ENCODE measurements at places on chromosomes 3 and 15.

DNA sequence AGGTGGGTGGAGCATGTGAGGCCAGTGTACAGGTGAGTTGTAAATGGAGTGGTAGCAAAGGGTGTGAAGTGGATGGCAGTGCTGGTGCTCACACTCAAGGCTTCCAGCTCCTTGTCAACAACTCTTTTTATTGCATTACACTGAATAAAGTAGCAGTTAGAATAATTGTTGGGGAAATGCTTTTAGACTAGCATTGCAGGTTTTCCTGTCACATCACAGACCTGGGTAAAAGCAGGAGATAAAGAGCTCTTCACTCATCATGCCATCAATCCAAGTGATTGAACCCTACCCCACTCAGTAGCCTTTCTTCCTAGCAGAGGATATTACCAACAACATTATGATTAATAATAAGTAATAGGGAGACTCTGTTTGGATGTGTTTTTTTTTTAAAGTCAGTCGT is 81.6 kb downstream of the CDIN1 start:
- no peak for DNase-seq

GRCh38 chr15:80733460-80733859 is 38.4 kb downstream of the ABHD17C start:
- no peak for DNase-seq

- no peak for DNase-seq
These were observed 56.8 kb upstream of the PEX5L start for GRCh38 chr3:180093535-180093934.

DNA sequence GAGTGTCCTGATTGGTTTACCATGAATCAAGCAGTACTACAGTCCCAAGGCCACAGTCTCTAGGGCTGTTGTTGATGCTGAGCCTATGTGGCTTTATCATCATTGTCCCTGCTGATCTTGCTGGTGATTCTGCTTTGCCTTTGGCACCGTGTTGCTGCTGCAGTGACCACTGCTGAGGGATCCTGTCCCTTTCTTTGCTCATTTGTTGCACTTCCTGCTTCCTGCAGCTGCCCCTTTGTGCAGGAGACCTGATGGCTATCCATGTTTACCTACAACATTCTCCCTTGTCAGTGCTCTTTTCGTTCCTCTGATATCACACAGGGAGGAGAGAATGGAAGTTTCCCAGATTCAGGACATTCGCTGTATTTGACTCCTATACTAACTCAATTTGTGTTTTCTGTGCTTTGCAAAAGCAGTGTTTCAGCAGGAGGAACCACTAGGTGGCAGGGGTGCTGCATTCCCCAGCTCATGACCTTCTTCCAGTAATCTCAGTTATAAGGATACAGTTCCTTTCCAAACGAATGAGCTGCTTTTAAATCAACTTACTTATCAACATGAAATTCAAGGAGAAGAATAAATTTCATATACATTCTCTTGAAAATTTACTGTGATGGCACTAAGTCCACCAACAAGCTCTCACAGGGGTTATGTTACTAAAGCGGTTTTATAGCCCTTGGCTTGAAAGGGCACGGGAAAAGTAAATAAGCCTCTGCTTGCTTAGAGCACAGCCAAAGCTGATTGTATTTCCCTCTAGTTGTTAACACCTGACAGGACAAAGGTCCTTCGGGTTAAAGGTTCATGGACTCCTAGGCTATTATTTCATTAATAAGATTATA is 9.7 kb upstream of the THUMPD3 start:
- no peak for DNase-seq

DNA sequence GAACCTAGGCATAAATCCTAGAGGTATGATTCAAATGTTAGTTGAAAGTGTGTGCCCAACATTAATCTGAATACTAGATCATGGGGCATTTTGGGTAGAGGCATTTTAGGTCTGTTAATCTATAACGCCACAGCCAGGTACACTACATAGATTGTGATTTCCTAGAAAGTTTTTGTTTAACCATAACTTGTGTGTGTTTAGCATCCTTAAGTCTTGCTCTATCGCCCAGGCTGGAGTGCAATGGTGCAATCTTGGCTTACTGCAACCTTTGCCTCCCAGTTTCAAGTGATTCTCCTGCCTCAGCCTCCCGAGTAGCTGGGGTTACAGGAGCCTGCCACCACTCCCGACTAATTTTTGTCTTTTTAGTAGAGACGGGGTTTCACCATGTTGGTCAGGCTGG is 59.1 kb downstream of the TRIM71 start:
- no peak for DNase-seq

- DNase-seq = no peak
These were observed 17.4 kb upstream of the VEPH1 start for GRCh38 chr3:157520485-157521150.

DNA sequence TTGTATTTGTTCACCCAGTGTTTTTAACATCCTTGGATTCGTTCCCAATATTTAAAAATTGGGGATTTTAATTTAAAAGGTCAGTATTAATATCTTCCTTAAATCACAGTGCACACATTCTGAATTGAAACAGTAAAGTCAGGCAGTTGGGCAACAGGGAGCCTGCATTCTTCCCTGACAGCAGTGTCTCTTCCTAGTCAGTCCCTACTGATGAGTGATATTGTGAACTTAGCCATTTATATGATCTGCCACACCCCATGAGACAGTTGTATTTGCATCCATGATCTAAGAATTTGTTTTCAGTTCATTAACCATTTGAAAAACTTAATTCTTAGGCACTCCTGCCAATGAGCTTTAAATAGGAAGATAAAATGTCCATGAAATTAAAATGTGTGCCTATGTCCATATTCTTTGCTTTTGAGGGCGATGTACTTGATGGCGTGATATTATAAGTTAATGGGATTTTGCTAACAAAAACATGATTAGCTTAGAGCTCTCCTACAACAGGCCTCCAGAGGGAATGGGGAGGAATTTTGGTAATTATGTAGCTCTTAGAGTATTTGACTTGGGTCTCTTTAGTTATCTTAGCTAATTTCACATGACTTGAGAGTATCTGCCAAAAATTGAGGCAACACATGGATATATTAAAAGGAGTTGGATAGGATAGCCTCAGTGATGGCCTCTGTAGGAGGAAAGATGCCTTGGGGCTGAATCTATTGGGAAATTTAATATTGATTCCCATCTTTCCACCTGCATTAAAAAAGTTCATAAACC is 219.3 kb downstream of the PTPRG start:
- DNase-seq = no peak

DNA sequence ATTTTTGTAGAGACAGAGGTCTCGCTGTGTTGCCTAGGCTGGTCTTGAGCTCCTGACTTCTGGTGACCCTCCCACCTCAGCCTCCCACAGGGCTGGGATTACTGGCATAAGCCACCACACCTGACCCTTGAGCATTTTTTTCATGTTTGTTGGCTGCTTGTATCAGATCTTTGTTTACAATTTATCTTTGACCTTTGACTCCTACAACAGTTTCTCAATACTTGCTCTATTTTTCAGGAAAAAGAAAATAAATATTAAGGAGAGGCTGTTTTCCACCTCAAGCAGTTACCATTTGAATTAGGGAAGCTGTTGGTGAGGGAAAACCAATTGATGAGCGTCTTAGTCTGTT is 44.5 kb downstream of the LIMD1 start:
- DNase-seq = no peak

DNA sequence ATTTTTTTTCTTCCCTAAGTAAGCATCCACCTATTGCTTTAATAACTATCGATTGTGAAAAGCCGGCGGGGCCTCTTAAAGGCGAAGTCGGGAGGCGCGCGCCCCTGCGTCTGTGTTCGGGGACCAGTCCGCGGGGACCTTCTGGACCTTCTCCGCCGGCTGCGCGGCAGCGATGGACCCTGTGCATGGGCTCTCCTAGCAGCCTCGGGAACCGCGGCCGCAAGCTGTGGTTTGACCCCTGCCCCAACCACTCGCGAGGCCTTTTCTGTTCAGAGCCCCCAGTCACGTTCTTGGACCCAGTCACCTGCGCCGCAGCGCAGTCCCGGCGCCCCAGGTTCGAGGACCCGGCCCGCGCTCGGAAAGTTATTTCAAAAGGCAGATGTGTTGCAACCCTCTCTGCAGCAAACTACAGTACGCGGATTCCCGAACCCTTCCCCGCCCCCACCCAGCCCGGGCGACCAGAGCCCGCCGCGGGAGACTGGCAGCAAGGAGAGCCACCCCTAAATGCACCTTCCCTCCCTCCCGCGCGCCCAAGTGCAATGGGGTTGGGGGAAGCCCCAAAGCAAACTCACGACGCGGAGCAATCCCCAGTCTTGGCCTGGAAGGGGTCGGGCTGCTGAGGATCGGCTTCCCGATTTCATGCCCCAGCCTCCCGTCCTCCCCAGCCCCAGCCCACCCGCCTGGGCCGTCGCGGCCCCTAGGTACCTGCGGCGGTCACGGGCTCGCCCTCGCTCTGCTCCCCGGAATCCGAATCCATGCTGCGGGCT is 684 bp downstream of the TNFAIP8L3 start:
- DNase-seq = no peak

GRCh38 chr15:63063164-63063756 is 20.7 kb downstream of the TPM1 start:
- DNase-seq = no peak

- DNase-seq = no peak
These were observed 33.7 kb downstream of the CGGBP1 start for GRCh38 chr3:88025001-88025552.

DNA sequence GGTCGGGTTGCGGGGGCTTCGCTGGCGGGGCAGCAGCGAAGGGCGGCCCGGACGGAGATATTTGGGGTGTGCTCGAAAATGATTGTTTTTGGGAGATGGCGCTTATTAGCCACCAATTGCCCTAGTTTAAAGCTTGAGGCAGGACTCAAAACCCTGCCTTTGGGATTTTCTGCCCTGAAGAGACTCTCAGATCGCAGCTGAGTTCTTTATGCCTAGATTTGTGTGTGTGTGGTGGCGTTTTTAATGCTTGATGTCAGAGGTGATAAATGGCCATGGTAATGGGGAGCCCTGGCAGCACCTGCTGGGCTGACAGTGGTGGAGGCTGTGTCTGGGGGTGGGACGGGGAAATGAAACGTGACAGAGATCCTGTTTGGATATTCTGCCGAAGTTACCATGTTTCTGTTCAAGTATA is 604 bp downstream of the KCTD6 start:
- no peak for DNase-seq

GRCh38 chr15:85543741-85544155 is 163.3 kb downstream of the AKAP13 start:
- no peak for DNase-seq

GRCh38 chr15:99076109-99076508 is 28.8 kb upstream of the SYNM start:
- no peak for DNase-seq

- DNase-seq = no peak
These were observed 62.0 kb upstream of the SLC2A2 start for GRCh38 chr3:171088496-171088895.

DNA sequence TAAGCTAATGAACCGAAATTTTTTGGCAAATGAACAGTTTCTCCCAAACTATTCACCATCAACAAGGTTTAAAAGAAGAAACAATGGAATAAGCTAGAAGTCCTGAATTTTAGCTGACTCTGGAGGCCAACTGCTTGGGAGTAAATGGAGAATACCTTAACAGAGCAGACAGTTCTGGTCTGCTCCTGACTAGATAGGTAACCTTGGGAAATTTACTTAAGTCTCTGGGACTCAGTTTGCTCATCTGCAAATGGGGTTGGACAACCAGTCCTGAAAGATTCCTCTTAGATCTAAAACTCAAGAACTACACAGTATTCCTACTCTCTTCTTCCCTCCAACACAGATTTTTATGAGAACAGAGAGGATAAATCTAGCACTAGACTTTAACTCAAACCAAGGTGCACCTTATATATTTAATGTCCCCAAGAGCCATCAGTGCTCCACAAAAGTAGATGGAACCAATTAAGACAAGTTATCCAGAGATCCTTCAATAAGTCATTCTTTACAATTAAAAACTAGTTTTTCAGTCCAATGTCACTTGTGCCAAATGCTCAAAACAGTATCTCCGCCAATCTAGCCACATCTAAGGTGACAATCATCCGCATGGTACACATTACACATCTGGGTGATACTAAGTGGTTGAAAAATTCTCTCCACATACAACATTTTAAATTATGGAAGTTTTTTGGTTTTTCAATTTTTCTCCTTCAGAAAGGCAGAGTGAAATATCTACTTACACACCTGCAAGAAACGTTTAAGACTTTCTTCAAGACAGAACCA is 1.5 kb downstream of the RHOA start:
- no peak for DNase-seq

- no peak for DNase-seq
These were observed 571.8 kb downstream of the TUSC7 start for GRCh38 chr3:117281371-117281770.

GRCh38 chr3:55875113-55875512 is 388.0 kb upstream of the WNT5A start:
- no peak for DNase-seq

- no peak for DNase-seq
These were observed 3.4 kb upstream of the CPOX start for GRCh38 chr3:98596541-98597500.
